Amniotic stem cell (primary cell): ENCODE measurements at places on chromosomes 7 and 10.

- DNase-seq, result no peak
Observed at GRCh38 chr7:79064187-79064823, 389.2 kb downstream of the MAGI2 start.

- DNase-seq, result no peak
Observed at GRCh38 chr10:19835952-19836351, 19.7 kb downstream of the PLXDC2 start.

DNA sequence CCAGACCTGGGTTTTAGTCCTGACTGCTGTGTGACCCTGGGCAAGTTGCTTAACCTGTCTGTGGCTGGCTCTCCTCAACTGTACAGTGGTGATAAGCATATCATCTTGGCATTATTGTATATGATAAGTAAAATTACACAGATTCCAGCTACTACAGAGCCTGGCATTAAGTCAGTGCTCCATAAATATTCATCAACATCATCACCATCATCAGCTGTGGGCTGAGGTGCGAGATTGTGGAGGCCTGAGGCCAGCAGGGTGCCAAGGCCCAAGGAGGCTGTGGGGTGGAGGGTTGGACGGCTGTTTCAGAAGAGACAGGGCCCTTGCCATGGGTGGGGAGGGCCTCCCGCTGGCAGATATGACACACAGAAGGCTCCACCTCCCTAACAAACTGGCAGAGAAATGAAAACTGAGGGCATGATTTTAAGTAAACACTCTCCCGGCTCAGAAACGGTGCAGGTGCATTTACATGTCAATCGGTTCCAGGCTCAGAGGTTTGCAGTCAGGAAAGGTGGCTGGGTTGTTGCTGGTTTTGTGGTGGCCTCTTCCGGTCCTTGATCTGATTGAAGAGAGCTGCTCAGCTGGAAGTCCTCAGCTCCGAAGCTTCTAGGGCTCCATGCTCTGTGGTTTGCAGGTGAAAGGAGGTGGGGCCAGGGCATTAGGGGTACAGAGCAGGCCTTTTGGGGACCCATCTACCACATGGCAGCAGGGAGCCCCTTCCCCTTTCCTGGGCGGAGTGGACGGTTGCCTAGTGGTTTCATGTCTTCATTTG is 10.2 kb downstream of the CRYGN start:
- no peak for DNase-seq

DNA sequence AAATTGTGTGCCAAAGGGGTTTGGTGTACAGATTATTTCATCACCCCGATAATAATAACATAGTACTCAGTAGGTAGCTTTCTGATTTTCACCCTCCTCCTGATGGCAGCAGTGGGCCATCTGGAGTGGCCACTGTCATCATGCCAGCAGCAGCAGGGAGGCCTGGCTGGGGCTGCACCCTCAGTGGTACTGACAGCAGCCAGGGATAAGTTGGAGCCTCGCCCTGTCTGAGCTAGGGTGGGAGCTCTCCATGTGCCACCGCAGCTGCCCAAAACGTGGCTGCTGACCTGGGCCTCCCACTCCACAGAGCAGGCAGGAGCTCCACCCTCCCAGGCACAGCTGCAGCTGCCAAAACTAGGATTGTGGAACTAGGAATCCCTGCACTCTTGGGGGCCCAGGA is 700.8 kb upstream of the KCND2 start:
- no peak for DNase-seq

- DNase-seq, result no peak
Observed at GRCh38 chr10:91564508-91564907, 68.4 kb downstream of the PPP1R3C start.
